ENCODE measurements at places on chromosomes 12 and 14.

DNA sequence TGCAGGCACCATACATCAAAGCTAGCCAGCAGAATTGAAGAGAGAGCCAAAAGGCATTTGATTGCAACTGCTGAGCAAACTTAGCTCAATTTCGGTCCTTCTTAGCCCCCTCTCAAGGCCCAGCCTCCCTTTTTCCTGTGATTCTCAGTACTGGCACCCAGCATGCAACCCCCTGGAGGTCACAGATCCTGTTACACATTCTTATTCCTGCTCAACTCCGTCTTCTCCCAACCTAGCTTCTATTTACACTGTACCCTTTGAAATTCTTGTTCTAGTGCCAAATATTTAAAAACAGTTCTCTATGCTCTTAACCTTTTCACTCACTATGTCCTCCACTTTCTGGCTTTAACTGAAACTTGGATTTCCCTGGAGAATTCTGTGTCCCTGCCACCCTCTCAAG lies 131.3 kb upstream of the CPSF6 start:
- no peak for DNase-seq

GRCh38 chr14:65431951-65432350 lies 19.4 kb downstream of the FUT8 start:
- no peak for DNase-seq

- DNase-seq = peak; percentile 16
These were observed 247.1 kb downstream of the AKAP6 start for GRCh38 chr14:32576088-32576795.

DNA sequence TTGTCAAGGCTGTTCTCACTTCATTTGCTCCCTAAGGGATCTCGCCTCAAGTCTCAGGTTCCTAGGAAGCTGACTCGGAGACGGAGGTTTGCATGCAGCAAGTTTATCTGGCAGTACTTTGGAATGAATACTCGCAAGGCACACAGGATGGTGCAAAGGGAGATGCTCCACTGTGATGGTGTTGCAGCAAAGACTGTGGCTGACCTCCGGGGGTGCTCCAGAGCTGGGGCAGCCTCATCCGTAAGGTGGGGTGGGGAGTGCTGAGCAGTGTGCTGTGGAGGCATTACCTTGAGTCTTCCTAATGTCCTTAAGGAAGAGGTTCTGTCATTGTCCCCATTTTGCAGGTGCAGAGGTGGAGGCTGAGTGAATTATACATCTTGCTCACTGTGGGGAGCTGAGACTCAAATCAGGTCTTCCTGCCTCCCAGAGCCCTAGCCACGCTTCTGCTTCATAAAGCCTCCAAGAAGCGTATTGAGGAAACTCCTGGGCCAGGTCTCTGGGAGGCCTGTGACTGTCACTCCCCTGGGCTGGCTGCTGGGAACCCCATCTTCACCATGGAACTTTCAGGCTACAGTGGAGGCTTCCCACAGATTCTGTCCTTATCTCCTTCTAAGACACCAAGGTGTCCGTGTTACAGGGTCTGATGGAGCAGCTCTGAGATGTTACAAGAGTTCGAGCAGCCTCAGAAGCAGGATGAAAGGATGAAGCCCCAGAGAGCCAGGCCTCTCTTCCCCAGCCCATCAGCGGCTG lies 39.5 kb downstream of the GALNT16 start:
- no peak for DNase-seq

DNA sequence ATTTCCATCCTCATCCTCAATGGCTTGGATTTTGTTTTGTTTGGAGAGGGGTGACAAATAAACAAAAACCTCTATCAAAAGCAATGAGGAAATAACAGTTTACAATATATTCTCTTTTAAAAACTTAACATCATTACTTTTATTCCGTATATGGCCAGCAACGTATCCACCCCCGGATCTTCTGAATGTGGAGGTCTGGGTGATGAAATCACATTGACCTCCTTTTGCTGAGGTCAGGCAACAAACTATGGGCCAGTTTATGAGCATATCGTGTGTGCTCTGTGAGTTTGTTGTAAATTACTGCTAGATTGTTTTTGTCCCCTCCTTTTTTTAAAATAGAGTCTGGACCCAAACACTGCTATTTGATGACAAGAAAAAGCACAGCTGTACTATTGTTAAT lies 178.1 kb downstream of the BCAT1 start:
- no peak for DNase-seq

- DNase-seq = no peak
These were observed 10.9 kb downstream of the CLEC7A start for GRCh38 chr12:10119066-10119465.

- DNase-seq = no peak
These were observed 285.1 kb upstream of the DCN start for GRCh38 chr12:91467686-91468085.

GRCh38 chr12:91387461-91388134 lies 205.0 kb upstream of the DCN start:
- DNase-seq = no peak

- no peak for DNase-seq
These were observed 34.9 kb downstream of the WIF1 start for GRCh38 chr12:65086236-65086635.

DNA sequence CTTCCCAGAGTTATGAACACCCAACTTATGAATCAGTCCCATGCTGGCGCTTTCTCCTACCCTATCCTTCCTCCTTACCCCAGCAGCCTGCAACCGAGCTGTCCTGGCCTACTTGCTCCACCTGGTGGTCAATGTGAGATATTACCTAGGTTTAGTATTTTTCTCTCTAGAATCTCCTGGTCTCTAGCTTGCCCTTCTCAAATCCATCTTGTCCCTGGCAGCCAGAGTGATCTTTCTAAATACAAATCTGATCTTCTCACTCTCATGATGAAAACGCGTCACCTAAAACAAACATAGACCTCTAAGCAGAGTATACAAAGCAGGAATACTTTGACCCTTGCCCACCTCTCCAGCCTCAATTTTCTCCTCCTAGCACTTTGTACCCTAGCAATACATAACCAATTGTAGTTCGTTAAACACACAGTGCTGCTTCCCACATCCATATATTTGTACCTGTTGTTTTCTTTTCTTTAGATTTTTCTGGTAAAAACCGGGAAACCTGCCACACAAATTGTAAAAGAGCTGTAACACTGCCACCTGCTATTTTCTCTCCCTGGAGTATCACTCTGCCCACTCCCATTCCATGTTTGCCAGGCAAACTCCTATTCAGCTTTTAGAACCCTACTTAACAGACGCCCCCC lies 20.0 kb upstream of the TCP11L2 start:
- no peak for DNase-seq

- no peak for DNase-seq
These were observed 64.6 kb downstream of the VRK1 start for GRCh38 chr14:96861568-96862310.

DNA sequence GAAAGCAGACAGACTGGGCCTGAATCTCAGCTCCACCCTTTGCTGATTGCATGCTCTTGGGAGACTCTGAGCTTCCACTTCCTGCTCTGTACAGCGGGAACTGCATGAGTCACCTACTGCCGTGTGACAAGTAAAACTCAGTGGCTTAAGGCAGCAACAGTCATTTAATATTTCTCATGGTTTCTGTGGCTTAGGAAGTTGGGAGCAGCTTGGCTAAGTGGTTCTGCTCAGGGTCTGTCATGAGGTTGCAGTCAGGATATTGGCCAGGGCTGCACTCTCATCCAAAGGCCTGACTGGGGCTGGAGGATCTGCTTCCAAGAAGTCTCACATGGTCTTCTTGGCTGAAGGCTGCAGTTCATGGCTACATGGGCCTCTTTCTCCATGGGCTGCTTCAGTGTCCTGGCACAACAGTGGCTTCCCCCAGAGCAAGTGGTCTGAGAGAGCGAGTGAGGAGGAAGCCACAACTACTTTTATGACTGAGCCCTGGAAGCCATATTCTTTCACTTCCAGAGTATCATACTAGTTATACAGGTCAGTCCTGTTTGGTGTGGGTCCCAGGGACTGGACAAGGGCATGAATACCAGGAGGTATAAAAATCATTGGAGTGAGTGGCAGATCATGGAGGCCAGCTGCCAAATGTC lies 49.7 kb downstream of the FAM222A start:
- DNase-seq = no peak

DNA sequence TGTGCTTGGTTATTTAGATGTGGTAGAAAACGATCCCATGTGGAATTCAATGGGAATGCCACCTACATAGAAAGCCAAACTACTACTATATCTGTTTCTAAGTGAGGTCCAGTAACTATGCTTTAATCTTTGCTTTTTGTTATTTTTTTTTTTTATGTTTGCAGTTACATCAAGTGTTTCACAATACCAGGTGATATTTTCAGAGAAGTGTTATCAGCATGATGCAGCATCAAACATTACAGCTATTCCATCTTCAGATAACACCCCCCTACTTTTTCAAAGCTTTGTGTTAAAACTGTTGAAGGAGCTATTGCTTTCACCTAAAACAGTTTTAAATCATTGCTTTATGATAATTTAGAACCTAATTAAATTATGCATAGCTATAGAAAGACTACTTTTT lies 163.8 kb upstream of the SLC16A7 start:
- no peak for DNase-seq

DNA sequence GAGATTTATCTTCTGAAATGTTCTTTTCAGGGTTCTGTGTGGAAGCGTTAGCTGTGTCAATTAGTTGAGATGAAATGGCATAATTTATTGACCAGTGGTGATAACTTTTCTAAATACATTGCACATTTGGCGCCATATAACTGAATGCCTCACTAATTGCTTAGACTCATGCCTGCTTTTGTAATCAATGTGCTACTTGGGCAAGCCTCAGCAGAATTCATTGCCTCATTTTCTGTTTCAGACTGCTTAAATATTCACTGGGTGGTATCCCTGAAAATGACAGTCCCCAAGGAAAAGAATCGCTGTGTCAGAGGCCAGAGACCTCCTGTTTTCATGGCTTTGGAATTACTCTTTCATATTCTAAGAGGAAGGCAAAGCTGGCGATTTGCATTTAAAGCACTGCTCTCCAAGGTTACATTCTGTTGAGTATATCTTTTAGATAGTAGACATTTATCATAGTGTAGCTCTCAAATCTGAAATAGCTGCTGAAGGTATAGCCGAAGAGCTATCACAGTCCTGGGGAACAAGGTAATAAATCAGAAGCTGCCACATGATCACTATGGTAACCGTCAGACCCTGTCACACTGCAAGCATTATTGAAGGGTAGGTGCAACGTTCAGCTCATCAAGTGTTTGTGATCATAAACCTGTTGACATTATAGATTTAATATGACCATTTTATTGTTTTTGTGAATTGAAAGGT lies 297.3 kb upstream of the E2F7 start:
- no peak for DNase-seq

GRCh38 chr14:99930420-99931274 lies 134.6 kb upstream of the EVL start:
- DNase-seq = no peak

DNA sequence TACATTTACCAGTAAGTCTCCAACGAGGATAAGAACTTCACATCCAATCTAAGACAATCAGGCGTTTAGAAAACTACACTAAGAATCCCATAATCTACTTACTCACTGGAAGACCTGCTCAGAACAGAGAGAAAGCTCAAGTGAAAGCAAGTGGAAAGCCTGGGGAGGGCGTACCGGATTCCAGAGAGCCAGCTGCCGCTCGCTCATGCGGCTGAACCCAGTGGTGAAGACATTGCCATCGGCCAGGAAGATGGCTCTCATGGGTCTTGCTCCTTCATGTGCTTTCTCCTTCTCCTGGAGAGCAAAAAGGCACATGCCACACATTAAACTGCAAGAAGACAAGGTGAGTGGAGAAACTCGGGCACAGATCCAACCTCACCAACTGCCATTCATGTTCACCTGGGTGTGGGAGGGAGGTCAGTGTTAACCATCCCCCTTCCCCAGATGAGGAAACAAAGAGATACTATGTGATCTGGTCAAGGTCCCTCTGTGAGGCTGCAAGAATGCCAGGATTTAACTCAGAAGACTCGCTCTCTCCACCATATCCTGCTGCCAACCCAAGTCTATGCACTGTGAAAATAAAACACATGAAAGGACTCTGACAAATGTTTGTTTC lies 23.5 kb upstream of the SELPLG start:
- no peak for DNase-seq

GRCh38 chr12:131910302-131911027 lies 16.0 kb downstream of the ULK1 start:
- DNase-seq = no peak

Data from iPS DF 6.9 (cell line).